ENCODE measurements at places on chromosomes 3 and 15.

DNA sequence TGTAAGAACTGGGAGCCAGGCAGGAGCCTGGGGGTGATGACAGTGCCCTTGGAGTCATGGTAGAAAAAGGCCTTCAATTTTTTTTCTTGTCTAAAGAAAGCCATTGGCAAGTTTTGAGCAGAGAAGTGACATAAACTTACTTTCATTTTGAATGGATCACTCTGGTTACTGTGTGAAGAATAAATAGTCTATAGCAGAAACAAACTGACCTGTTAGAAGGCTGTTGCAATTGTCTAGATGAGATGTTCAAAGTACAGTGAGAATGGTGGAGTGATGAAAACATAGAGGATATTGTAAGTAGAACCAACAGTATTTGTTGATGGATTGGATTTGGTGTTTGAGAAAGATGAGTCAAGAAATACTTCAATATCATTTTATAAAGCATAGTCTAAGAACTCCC is 439.9 kb downstream of the TBL1XR1 start:
- no peak for DNase-seq

DNA sequence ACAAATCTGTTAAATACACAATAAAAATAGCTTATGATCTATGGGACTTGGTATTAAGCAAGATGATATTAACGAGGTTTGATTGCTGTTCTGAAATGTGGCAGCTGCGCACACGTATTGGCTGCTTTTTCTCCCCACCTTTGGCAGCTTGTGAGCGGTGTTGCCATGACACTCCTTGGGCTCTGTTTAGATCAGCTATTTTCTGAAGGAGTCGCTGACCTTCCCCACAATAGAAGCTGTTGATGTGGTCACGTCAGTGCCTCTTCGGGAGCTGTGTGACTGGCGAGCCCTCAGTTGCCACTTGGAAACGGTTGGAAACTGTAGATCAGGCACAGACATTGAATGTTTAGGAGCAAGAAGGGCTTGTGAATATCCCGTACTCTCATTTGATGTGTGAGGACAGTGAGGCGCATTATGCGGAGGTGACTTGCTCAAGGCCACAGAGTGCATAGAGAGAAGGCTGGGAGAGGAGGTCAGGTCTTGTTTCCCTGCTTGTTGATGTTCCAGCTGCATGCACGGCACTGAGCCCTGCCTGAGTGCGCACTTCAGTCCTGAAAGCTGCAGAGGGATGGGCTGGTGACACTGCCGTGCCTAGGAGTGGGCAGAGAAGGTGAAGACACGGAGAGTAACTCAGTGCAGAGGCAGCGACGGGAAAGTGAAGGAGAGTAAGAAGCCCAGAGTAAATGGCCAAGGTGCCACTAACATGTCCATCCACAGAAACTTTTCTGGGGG is 198.4 kb downstream of the LPP start:
- no peak for DNase-seq

DNA sequence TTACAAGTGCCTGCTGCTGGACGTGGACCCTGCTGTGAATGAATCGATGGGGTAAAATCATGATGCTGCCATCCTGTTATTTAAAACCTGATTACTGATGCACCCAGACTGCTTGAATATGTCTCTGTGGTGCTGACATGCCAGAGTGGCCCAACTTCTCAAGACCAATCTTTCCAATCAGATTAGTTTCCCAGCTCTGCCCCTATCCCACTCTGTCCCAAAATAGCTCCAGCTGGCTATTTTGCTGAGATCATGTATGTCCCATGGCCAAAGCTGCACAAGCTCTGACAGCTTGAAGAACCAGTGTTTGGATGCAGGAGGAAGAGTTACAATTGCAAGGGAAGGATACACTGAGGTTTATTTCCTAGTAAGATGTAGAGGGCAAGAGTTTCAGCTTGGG is 153.6 kb downstream of the TMEM108 start:
- DNase-seq, result no peak

GRCh38 chr3:138686771-138687221 is 78.2 kb downstream of the FAIM start:
- no peak for DNase-seq

DNA sequence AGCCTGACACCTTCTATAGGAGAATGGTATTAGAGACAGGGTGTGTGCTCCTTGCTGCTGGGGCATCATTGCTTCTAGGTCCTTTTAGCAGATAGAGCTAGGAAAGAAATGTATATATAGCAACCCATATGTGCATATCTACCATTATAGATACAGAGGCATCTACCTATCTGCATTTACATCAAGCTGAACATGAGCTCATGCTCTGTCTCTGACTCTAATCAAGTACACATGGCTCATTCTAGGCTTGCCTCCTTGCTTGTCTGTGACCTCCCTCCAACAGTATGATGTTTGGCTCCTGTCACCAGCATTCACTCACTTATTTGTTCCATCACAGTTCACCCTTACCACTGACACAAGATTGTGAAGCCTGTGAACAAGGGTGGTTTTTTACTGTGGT is 133.4 kb downstream of the EEFSEC start:
- no peak for DNase-seq

DNA sequence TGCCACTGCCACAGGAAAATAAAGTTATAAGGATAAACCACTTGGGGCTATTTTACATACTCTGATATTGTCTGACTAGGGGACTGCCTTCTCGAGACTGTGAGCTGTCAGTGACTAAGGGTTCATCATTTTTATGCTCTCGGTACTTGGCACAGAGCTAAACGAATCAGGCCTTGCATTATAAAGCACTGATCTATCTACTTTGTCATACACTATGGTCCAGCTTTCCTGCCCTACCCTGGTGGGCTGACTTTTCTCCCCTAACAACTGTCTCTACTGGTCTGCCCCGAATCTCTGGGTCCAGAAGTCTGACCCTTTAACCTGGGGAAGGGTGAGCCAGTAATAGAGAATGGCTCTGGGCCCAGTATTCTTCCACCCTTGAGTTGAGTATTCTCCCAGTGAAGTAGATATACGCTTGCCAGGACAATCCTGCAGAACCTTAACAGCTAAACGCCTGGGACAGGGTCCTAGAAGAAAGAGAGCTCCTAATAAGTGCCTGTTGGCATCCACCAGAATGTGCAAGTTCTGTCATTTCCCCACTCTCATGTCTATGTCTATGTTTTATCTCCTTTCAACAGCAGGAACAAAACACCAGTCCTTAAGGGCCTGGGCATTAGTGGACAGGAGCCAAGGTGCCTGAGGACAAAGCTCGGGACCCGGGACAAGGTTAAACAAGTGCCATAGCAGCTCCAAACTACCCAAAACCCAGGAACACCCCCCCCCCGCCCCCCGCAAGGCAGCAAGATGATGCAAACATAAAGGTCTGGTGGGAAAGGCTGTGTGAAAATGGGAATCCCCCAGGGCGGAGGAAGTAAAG is 1.2 kb downstream of the LARP6 start:
- no peak for DNase-seq

- DNase-seq, result no peak
Measured at GRCh38 chr3:7421065-7421464, 560.1 kb downstream of the GRM7 start.

DNA sequence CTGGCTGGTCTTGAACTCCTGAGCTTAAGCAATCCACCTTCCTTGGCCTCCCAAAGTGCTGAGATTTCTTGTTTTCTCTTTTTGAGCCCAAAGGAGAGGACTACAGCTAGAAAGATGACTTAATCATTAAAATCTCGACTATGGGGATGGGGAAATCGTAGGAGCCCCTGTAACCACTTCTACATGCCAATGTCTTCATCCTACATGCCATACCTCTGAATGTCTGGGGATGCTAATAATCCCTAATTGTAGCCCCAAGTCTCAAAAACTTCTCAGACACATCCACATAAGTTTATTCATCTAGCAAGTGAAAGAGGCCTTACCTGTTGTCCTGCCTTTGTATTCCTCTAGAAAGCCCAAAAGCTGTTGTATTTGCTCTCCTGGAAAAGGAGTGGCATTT is 3.7 kb upstream of the RHOV start:
- DNase-seq, result no peak

- DNase-seq, result no peak
Measured at GRCh38 chr3:137222736-137223225, 265.0 kb downstream of the IL20RB start.

DNA sequence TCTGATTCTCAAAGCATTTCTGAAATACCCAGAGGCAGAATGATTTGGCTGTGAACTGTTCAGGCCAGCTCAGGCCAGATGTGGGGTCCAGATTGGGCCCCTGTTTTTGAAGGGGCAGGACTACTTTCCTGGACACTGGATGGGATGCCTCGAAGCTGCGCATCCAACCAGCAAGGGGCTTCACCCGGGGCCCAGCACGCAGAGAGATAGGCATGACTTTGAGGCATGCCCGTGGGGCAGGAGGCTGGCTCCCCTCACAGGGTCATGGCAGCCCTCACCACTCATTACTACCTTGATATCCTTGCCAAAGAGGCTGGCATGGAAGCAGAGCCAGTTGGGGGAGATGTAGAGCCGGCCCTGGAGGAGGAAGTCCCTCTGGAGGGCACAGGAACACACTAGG is 30.1 kb downstream of the GRAMD2A start:
- no peak for DNase-seq

GRCh38 chr3:108234387-108234957 is 12.2 kb upstream of the IFT57 start:
- no peak for DNase-seq

GRCh38 chr3:111749171-111750170 is 109.6 kb upstream of the PHLDB2 start:
- DNase-seq, result no peak

- DNase-seq, result no peak
Measured at GRCh38 chr3:178676942-178677790, 140.9 kb downstream of the KCNMB2 start.

DNA sequence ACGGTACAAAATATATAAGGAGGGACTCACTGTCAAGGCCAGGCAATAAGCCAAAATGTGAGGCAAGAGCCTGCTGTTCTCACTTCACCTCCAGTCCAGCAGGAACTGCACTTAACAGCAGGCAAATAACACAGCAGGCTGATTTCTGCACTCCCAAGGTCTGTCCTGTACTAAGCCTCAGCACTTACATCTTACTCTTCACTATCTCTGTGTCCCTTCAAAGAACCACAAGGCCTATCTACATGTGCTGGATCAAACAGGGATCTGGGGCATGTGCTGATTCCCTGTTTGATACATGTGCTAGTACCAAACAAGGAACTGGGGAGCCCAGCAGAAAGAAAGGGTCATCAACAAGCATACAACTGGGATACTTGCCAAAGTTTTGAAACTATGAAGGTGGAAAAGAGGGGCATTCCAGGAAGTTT is 22.2 kb downstream of the UACA start:
- no peak for DNase-seq

DNA sequence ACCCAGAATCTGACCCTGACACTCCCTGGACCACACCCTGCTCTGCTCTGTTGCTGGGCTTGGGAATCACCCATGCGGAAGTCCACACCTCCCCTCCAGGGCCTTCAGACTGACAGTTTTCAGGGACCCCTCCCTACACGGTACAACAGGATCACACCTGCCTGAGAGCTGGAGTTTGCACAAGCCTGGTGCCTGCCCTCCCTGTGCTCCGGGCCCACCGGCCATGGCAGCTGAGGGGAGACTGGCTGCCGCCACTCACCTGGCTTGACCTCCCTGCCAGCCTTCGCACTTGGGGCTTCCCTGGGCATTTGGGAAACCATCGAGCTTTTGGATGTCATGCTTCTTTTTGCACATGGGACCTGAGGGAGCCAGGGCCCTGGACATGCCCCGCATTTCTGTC is 95.9 kb upstream of the ANKRD34C start:
- DNase-seq, result no peak

GRCh38 chr15:93800805-93801204 is 430.6 kb upstream of the MCTP2 start:
- no peak for DNase-seq

DNA sequence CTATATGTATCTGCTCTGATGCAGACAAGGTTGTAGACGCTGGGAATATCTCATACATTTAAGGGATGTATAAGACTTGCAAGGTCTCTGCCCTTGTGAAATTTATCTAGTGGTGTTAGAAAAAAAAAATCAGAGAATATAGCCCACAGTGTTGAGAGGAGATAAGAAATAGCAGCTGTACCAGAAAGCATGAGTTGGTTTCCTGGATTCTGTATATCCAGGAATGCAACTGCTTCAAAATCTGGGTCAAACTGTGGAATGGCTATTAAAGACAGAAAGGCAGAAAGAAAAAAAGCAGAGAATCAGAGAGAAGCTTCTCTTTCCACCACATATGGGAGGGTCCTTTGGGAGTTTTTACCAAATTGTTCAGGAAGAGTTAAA is 1.5 kb upstream of the TMEM212 start:
- no peak for DNase-seq

DNA sequence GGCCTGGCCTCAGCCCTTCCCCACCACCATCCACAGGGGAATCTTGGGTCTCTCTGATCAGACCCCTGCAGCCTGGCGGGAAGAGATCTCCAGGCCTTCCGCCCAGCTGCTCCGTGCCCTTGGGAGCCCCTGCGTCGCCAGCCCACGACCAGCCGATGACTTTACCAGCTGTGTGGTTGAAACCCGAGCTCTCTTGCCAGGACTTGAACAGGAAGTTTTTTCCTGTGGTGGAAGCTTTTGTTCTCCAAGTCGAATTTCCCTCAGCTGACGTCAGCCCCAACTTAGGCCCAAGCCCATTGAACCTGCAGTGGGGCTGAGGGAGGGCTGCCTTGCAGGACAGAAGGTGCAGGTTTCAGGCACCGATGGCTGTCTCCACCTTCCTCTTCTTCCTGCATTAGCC is 51.7 kb upstream of the SMAD3 start:
- no peak for DNase-seq

DNA sequence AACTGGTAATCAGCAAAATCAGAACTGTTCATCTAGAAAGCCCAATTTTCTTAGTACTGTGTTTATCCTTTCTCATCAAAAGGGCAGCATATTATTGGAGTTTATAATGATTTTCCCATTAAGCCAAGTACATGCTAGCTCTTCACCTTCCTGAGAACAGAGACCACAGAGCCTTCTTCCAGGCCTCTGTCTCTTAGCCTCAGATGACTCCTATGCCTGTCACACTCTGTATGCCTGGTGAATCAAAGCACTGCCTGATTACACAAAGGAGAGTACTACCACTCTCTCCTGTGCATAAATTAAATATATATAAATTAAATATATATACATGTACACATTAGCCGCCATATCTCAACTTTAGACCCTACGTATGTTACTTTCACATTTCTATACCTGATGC is 636.1 kb downstream of the NTRK3 start:
- no peak for DNase-seq

- DNase-seq, result no peak
Measured at GRCh38 chr3:134428401-134428800, 54.2 kb upstream of the AMOTL2 start.

GRCh38 chr3:33722191-33722590 is 4.1 kb upstream of the CLASP2 start:
- DNase-seq, result no peak

GRCh38 chr3:139448104-139448503 is 28.2 kb downstream of the RBP2 start:
- no peak for DNase-seq

- DNase-seq, result no peak
Measured at GRCh38 chr3:14000556-14000955, 120.7 kb upstream of the WNT7A start.
